NCI-H82 (cell line): ENCODE measurements at places on chromosomes 6 and 20.
A peak's percentile ranks its signal among the peaks of the same experiment; 100 is the strongest.

- DNase-seq = no peak
Measured at GRCh38 chr6:45084257-45084656, 243.9 kb upstream of the RUNX2 start.

- DNase-seq = no peak
Measured at GRCh38 chr6:80637312-80637711, 530.8 kb downstream of the BCKDHB start.

GRCh38 chr6:159082039-159082815 is 37.4 kb upstream of the TAGAP start:
- DNase-seq = no peak

DNA sequence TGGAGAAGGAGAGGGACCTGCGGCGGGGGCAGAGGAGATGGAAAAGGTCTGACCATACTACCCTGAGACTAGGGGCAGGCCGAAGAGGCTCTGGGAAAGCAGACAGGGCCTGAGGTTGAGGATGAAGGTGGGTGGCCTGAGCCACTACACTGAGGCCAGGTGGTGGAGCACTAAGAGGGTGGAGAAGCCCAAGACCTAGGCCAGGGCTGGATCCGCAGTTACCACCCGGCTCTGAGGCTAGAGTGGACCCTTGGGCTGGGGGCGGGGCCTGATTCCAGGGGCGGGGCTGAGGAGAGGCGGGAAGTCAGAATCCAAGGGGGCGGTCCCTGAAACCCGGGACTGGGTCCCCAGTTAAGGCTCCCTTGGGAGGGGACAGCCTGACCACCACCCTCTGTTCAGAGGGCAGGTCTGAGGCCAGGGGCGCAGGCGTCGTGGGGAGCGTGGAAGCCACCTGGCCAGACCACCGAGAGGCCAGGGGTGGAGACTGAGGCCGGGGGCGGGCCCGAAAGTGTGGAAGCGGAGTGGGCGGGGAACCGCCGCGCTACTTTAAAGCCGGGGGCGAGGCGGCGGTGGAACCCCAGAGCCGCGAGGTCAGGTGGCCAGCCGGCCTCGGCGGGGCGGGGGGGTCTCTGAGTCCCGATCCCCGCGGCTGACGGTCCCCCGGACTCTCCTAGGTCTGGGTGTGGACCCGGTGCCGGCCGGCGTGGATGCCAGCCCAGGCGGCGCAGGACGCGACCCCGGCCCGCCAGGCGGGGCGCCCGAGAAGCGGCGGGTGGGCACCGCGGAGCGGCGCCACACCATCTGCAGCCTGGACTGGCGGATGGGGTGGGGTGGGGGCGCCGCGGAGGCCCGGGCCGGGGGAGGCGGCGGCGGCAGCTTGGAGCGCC is 8.3 kb downstream of the CCM2L start:
- DNase-seq = peak; percentile 93

- DNase-seq = peak; percentile 40
Measured at GRCh38 chr6:85483846-85484245, 34.0 kb downstream of the NT5E start.

DNA sequence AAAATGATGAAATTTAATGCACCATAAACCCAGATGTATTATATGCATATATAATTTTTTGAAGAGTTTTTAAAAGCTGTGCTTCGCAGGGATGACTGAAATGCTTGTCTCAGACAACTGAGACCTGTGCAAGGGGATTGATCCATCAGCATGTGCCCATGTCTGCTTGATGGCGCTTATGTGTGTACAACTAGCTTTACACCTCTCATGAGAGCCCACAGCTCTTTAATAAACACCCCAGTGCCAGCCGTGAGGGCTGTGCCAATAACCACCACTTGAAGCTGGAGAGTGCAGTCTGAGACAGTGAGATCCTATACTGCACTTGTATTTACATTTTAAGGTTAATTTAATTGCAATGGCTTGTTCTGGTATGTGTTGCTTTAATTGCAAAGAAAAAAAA is 225.5 kb downstream of the BCKDHB start:
- DNase-seq = peak; percentile 24

GRCh38 chr6:13553646-13554045 is 20.8 kb upstream of the SIRT5 start:
- no peak for DNase-seq

DNA sequence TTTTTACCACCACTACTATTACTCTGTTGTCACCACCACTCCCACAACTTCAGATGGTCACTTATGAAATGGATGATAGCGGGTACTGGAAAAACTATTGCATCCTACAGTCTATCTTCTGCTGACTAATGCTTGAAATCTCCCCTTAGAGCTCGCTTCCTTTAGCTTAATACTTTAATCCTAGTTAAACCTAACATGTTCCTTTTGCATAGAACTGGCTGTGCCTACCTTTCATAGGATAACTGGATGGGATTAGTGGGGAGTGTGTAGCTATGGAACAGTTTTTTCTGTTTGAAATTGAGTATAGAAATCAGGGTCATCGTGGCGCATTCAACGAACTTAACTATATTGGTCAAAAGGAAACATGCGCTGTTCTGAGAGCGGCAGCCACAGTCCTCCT is 294.7 kb downstream of the FARS2 start:
- peak; percentile 95 for DNase-seq

DNA sequence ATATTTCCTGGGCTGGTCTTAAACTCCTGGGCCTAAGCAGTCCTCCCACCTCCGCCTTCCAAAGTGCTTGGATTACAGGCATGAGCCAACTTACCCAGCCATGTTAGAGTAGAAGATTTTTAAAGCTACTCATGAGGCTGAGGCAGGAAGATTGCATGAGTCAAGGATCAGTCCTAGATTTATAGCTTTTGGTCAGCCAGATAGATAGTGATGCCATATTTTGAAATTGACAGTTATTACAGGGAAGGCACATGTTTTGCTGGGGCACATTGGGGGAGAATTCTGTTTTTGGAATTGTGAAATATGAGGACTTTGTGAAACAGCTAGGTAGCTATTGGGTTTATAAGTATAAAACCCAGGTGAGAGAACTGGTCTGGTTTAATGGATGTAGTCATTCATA is 40.9 kb downstream of the DOP1A start:
- DNase-seq = no peak

- no peak for DNase-seq
Measured at GRCh38 chr6:80304014-80304413, 197.5 kb downstream of the BCKDHB start.

DNA sequence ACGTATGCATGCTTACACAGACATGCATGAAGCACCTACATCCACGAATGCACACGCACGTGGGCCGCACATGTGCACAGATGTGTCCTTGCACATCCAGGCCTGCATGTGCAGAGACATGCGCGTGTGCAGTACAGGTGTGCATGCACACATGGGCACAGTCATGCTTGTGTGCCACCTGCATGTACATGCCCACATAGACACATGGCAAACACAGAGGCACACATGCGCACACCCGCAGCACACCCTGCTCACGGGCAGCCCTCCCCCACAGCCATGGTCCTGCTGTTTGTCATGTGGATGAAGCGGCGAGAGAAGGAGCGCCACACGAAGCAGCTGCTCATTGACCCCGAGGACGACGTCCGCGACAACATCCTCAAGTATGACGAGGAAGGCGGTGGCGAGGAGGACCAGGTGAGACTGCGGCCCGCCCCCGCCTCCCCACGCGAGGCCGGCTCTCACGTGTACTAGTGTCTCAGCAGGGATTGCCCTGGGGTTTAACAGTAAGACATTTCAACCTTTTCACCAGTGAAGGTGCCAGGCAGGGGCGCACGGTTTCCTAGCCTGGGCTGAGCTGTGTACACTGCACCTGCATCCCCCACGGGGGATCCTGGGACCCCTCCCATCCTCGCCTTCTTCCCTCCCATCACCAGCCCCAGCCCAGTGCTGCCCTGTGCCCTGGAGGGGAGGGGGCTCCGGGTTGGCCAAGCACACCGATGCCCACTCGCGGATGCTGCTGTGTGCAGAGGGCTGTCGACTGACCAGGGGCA is 132.8 kb downstream of the TAF4 start:
- DNase-seq = no peak

GRCh38 chr6:97524811-97525210 is 241.8 kb upstream of the MMS22L start:
- peak; percentile 85 for DNase-seq

DNA sequence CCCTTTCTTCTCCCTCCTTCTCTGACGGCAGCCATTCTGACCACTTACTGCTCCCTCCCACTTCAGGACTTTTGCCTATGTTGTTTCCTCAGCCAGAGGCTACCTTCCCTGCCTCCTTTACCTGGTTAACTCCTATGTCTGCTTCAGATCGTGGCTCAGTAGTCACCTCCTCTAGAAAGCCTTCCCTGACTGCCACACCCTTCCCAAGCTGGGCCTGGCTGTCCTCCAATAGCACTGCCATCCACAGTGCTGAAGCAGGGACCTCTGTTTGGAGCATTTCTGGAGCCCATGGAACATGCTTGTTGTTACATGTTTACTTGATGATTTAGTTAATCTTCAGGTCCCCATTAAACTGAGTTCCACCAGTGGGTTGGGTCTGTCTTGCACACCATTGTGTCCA is 13.8 kb downstream of the XKR7 start:
- DNase-seq = no peak

- no peak for DNase-seq
Measured at GRCh38 chr6:13072686-13073347, 255.5 kb downstream of the TBC1D7 start.

DNA sequence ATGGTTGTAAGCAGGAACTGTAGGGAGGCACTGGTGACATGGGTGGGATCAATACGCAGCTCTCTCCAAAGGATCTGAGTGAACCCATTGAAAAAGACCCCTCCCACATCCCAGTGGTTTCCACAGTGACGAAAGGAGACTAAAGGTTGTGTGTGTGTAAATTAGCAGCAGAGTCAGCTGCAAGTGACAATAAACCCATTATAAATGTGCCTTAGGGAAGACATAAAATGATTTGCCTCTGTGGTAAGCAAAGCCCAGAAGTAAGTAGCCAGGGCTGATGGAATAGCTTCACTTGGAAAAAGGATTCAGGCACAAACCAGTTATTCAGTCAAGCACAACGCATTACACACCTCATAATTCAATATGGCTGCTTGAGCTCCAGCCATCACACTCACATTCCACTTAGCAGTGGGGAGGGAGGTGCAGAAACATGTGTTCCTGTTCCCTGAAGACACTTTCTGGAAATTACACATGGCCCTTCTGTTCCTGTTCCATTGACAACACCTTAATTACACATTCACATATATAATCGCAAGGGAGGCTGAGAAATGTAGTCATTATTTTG is 231.4 kb downstream of the PREX1 start:
- DNase-seq = no peak

- DNase-seq = no peak
Measured at GRCh38 chr6:11876934-11877433, 98.4 kb upstream of the ADTRP start.

DNA sequence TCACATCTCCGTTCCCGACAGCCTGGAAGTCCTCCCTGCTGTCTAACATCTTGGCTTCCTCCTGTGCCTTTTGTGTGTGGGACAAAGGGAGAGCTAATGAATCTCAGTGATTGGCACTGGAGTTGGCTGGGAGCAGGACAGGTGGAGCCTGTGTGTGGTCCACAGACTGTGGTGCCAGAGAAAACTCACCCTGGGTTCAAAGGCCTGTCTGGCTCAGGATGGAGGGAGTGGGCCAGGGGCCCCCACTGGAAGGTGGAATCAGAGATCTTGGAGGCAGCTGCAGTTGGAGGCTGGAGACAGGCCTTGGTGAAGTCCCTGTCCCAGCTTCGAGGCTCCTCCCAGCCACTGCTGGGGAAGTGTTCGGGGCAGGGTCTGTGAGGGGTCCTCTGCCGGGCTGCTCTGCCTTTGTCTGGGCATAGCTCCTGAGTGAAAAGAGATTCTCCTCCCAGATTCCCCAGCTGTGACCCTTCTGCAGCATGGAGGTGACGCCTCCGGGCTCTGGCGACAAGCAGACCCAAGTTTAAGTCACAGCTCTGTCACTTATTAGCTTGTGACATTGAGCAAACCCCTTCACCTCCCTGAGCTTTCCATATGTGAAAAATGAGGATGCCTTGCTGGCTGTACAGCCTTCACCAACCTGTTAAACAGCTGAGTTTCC is 13.9 kb upstream of the ITPR3 start:
- no peak for DNase-seq
